ENCODE measurements at places on chromosomes 4 and X.

DNA sequence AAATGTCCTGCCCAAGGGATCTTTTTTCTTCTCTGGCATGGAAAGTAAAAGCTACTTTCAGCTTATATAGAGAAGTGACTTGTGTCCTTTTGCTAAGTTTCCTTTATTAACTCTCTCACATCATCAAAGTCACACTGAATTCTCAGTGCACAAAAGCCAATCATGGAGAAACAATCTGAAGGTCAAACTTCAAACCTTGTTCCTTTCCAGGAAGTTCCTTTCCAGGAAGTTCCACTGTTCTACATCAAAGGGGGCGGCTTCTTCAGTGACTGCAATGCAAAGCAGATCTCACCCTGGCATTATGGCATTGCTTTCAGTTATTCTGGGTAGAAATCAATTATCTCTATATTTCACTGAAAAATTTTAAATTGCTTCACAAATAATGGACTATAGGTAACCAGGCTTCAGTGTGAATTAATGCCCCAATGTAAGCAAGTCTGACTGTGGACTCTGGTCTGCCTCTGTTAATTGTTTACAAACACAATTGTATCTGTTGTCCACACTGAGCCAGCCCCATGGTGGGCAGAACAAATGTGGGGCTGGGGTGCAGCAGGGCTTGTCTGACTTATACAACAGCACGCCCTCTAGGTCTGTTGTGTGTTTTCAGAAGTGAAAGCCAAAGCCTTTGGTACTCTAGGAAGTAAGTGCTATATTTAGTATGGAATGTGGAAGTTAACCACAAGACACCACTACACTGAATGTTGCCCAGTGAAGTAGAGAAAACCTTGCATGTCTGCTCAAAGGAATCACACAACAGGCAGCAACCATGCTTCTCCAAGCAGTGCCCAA is 98.8 kb downstream of the CDS1 start:
- DNase-seq, result no peak

GRCh38 chrX:14729058-14729457 is 143.8 kb downstream of the FANCB start:
- no peak for DNase-seq

- DNase-seq, result no peak
Observed at GRCh38 chr4:184450743-184451535, 23.4 kb downstream of the IRF2 start.

DNA sequence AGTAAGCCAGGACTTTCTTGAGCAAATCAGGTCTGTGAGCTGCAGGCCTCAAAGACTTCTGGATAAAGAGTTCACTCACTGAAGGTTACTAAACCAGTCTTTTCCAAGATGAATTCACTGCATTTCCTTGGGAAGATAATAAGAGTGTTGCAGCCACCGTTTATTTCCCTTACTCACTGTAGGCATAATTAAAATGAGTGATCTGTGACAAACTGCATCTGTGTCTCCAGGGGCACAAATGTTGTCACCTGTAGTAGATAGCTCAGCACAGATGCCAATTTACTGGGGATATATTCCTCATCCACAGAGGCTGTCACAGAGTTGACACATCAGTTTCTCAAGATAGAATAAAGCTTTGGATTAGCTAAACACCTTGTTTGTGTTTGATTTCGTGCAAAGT is 580.2 kb downstream of the SPRY1 start:
- no peak for DNase-seq

DNA sequence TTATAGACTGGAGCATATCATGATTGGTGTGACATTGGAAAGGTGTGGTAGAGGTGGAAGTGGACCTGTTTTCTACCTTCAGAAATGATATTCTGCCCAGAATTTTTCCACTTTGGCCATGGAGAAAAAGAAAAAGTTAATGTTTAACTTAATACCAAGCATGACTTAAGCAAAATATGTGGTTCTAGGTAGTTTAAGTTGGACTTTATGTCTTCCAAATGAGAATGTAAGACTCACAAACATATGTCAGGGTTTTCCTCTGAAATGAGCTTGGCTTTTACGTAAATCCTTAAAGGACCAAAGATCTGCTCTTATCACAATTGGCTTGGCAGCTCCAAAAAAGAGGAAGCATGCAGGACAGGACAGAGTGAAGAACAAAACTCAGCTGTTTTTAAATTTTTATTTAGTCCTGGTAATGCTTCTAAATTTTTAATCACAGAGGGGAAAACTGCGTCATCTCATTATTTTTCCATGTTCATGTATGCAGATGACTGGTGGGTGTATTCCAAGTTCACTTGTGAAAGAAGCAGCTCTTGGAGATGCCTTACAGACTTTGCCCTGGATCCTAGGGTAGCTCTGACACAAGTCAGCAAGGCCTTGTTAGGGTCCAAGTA is 98.2 kb downstream of the ANK2 start:
- no peak for DNase-seq

DNA sequence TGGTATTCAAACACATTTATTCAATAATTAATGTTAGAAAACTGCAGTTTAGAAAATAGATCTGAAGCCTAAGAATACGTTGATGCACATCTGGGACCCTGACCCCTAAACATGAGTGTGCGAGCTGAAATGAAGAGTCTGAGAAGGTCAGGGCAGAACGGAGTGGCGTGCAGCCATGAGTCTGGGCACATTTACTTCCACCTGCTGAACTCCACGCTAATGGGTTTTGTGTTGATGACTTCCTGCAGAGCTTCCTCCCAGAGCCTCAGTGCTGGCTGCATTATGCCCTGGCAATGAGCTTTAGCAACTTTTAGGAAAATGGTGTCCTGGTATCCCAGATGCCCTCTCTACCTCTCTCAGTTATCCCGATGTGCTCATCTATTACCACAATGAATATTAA is 53.1 kb downstream of the FAM114A1 start:
- no peak for DNase-seq

DNA sequence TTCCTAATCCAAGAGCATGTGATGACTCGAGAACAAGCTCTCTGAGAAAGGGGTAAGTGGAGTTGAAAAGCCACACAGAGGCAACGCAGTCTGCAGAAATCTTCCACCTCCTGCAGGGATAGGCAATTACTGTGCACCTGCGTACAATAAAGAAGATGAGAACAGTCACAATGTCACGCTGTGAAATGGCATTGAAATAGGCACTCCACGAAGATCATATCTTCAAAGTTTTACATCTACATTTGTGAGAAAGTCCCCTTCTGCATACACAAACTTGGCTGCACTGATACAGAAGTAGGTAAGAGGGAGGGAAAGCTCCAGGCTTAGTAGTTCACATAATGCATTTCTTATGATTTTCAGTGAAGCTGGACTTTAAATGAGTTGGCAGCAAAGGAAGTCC is 27.1 kb downstream of the DDX60L start:
- DNase-seq, result no peak

DNA sequence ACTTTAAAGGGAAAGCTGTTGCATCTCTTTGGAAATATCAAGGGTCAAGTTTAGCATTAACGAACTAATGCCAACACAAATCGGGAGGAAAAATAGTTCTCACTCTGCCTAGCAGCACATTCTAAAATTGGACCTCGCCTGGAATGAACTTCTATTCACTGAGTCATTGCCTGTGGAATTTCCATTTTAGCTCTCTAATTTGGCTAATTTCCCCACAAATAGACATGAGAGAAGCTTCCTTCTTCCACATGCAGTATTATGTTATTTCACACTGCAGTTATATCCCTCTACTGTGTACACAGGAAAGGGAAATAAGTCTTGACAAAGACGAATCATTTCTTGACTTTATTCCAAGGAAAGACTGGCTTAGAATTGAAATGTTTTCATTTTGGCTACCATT is 9.3 kb downstream of the ZXDA start:
- DNase-seq, result no peak

DNA sequence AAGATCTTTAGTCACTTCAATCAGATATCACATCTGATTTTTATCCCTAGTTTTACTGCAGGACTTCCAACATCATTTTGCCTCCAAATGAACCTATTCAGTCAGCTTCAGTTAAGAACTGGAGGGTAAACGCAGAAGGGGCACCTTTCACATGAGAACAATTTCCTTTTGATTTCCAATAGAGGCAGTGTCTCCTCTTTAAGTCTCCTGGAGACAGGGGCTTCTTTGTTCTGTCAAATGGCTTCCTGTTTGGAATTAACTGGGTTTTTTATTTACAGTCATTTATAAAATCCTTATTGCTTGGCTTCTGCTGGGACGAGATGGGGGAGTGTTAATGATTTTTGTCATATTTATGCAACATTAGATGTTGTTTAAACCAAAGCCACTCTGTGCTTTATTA is 164.0 kb downstream of the STK32B start:
- DNase-seq, result no peak

GRCh38 chr4:83923341-83923740 is 387.4 kb downstream of the GPAT3 start:
- DNase-seq, result no peak

DNA sequence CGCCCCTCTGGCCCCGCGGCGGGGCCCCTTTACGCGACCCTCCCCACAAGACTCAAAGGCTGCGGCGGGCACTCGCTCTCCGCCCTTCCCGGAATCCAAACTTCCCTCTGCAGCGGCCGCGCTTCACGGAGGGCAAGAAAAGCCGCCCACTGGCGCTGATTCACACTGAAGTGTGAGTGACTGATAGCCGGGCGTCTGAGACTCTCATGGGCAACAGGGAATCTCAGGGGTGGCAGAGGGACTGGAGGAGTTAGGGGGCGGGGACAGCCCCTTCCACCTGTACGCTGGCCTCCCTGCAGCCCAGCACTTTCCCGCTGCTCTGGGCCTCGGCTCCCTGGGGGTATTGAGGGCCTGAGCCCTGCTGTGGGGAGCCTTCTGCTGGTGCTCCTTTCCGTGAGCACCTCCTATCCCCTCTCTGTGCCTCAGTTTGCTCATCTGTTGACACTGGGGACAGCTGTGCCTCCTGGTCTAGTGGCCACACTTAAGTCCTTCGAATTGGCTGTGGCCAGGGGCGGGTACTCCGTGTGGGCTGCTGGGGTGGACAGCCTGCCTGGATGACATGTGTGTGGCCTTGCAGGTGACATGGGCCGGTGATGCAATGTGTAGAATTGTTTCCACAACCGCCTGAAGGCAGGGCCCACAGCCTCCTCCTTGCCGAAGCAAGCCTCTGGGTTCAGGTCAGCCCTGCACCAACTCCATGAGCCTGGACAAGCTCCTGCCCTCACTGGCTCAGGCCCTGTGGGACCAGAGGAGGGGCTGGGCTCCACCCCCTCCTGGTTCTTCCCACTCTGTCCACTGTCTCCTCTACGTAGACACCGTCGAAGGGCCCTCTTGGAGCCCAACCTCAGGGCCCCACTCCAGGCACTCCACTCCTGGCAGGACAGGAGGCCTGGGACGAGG is 951 bp downstream of the SH3BP2 start:
- DNase-seq, result no peak

DNA sequence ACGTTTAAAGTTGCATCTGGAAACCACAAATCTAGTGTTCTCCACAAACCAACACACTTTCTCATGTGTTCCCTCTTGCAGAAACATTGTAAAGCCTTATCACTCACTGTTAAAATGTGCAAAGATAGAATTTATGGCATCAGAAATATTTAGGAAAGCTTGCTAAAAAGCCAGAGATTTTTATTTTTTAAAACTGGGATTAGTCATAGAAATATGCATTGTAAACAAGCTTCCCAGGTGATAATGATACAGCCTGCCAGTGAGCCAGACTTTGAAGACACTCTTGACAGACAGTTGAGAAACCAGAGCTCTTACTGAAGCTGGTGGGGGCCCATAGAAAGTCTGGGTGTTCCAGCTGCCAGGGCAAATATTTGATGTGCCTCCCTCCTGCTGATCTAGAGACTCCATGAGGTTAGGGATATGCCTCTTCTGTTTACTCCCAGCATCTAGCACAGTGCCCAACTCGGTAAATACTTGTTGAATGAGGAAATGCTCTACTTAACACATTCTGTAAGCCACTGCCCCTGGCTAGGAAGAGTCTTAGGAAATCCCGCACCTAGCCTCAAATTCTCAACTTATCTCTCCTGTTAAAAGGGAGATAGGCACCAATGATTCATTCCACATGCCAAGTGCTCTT is 179.0 kb upstream of the RASGEF1B start:
- DNase-seq, result no peak

DNA sequence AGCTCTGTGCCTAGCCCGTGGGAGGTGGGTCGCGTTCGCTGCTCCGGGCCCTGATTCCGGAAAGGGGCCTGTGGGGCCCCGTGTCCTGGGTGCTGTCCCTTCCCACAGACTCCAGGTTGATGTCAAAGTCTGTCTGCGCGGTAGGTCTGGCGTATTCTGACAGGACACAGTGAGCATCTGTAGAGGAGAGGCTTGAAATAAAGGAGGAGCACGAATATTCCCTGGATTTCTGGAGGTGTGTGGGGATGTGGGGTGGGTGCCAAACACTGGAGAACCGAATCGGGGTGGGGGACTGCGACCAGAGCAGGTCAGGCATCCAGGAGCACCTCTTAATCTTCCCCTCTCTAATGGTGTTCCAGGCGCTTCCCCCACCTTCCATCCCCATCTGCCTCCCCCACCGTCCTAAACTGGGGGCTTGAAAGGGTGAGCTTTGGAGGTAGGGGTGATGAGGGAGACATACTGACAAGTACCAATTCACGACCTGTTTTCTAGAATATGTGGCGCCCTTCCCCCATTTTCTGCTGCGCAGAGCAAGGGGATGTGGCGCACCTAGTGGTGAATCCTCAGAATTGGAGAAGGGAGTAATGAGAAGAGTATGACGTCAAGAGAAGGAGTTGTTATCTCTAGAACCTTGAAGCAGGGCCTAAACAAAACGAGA is 877 bp downstream of the GPRASP1 start:
- no peak for DNase-seq

- DNase-seq, result no peak
Observed at GRCh38 chrX:103531002-103531401, 11.7 kb upstream of the RAB40A start.

DNA sequence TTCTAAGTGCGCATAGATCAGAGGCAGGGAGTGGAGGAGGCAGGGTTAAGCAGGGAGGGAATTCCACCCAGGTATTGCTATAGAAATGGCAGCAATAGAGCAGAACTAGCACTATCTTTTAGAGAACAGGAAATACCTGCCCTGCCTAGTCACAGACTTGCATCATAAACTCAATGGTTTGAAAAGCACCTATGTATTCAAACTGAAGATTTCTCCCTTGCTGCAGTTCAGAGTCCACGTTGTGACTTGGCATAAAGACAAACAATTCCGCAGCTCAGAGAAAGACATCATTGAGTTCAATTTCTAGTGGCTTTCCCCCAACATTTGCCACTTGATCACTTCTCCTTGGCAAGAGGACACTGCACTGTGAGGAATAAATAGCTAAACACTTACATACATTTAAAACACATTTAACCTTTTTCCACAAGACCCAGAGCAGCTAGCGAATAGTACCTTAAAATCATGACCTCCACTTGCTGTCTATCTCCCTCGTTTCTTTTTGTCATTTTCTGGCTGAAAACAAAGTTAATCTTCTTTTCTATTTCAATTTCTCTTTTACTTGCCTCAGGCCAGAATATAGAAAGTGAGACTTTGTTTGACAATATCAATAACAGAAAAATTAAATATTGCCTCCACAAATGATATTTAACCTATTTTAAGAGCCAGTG is 42.4 kb downstream of the SLC7A11 start:
- no peak for DNase-seq
